ENCODE measurements at places on chromosomes 16 and 17. TPM values are rescaled to one million over a fixed set of nuclear protein-coding genes. Genes with fewer than 3 reads are reported as not detected.

- no peak for DNase-seq
These were observed 103.4 kb downstream of the CACNG3 start for GRCh38 chr16:24359490-24359889.

The CDH1 gene
- not detected for total RNA-seq

The SPN gene
- total RNA-seq: 2.8 TPM

The ANKRD13B gene
- total RNA-seq: 3.8 TPM

The PNMT gene
- total RNA-seq: not detected

The MYCBPAP gene
- not detected for total RNA-seq

All from H4 (cell line).